NCI-H2029 treated with DMSO at 0.1 percent for 48 hours (cell line): ENCODE measurements at places on chromosomes 3 and 15.

- DNase-seq = no peak
Measured at GRCh38 chr15:65666257-65666656, 44.5 kb downstream of the SLC24A1 start.

GRCh38 chr15:89349206-89349558, 14.6 kb upstream of the POLG start:
- no peak for DNase-seq

DNA sequence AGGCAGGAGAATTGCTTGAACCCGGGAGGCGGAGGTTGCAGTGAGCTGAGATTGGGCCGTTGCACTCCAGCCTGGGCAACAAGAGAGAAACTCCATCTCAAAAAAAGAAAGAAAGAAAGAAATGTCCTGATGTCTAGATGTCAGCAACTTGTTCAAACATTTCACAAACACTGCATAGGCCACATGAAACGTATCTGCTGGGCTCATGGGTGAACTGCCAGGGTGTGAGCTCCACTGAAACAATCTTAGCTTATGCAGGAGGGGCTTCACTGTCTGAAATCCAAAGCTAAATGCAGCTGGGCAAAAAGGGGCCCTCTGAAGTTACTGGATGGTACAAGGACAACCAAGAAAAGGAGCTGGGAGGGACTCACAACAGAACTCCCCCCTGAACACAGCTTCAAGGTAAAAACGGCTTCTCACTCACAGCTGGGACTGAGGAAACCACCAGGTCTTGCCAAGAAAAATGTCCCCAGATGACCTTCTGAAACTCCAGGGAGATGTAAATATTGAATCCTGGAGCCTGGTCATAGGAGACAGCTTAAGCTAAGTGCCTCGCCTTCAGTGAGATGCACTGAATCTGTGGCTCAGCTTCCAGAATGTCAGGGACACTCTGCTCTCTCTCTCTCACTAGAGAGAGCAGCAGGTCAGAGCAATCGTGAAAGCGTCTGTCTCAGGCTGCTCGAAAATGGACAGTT, 31.9 kb downstream of the SEC61A1 start:
- DNase-seq = no peak

- no peak for DNase-seq
Measured at GRCh38 chr3:146160321-146160963, 542 bp downstream of the PLOD2 start.

DNA sequence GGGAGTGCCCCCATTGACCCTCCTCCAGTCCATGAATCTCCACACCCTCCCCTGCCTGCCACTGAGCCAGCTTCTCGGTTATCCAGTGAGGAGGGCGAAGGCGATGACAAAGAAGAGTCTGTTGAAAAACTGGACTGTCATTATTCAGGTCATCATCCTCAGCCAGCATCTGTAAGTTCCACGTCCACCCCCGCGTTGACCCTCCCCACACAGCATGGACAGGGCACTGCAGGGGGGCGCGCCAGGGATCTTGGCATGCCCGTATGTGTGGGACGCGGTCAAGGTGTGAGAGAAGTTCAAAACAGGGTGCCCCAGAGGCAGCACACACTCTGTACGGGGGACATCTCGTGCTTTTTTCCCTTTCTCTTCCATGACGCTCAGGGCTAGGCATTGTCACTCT, 33.1 kb downstream of the PSMD6 start:
- DNase-seq = no peak

GRCh38 chr15:65305150-65305758, 777 bp downstream of the RNU5B-1 start:
- no peak for DNase-seq

- DNase-seq = peak; percentile 39
Measured at GRCh38 chr15:29677871-29678461, 144.3 kb downstream of the TJP1 start.

DNA sequence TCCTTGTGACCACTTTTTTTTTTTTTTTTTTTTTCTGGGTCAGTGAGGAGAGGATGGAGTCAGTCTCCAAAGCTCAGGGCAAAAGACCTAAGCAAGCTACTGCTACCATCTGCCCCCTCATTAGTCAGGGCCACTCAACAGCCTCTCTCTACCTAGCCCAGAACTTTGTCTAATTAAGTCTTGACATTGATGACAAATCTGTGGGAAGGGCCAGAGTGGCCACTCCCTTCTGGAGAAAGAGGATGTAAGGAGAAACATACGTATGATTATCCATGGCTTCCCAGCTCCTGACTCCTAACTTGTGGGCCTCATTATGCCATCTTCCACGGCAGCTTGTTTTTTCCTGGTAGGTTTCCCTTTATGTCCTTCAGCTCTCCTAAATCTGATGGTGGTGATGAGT, 37.9 kb downstream of the NR1I2 start:
- DNase-seq = no peak

DNA sequence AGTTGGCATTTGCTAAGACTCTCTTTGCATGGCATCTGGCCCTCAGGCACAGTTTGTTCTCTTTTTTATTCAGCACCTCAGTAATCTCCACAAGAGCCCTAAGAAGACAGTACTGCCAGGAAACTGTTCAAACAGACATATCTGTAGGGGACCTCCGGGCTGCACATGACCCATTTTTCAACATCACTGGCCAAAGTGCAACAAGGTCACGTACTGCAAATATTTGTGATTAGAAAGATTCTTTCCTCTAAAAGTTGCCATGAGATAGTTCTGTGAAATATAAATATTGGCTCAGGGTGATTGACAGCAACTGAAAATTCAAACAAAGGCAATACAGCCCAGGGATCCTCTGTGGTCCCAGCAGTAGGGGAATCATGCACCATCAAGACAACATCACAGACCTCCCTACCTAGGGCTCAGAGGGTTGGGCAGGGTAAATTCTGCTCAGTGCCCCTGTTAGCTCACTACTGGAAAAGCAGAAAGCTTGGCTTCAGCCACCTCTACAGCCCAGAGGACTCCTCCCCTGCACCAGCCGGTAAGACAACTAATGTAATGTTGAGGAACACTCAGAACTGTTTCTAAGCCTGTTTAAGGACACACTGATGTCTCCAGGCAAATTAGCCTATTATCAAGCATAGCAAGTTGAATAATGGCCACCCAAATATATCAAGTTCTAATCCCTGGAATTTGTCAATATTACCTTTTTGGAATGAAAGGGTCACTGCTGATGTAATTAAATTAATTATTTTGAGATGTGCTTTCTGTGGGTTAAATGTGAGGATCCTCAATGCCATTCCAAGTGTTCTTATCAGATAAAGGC, 117.4 kb upstream of the LPP start:
- no peak for DNase-seq

GRCh38 chr3:48088056-48088748, 72.0 kb upstream of the MAP4 start:
- DNase-seq = peak; percentile 25

GRCh38 chr15:67082007-67082536, 16.7 kb downstream of the SMAD3 start:
- DNase-seq = no peak

DNA sequence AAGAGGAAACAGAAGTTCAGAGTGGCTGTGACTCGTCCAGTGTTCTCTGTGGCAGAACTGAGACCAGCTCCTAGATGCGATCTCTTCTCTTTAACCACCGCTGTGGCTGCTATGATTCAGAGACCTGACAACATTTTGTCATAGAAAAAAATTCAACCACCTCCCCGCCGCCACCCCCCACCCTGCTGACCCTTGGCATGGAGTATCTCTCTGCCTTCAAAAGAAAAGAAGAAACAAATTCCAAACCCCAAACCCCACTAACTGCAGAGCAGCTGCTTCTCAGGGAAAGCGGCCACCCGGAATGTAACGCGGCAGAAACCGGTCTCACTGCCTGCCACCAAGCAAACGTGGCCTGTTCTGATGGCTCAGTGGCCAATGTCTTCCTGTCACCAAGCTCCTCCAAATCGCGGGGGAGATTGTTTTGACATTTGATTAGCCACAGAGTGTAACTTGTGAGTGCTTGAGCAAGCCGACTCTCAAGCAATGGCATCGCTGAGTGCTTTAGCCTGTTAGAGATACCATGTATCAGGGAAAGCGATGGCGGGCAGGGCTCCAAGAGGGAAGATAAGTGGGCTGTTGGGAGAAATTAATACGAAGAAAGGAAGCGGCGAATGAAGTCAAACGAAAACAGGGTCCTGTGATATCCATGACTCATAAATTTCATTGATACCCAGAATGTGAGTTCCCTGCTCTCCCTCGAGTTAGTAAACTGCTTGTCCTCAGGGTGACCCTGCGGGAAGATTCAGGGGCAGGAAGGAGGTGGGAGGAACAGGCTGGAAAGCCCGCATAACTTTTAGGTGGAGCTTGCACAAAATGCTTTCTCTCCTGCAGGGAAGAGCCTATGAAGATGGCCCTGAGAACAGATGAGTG, 44.8 kb upstream of the TLE3 start:
- DNase-seq = no peak

GRCh38 chr3:112855883-112856282, 9.2 kb upstream of the CD200R1L start:
- DNase-seq = no peak

- no peak for DNase-seq
Measured at GRCh38 chr3:54970895-54971294, 43.0 kb upstream of the LRTM1 start.

GRCh38 chr3:126340943-126341754, 16.1 kb downstream of the KLF15 start:
- DNase-seq = no peak

DNA sequence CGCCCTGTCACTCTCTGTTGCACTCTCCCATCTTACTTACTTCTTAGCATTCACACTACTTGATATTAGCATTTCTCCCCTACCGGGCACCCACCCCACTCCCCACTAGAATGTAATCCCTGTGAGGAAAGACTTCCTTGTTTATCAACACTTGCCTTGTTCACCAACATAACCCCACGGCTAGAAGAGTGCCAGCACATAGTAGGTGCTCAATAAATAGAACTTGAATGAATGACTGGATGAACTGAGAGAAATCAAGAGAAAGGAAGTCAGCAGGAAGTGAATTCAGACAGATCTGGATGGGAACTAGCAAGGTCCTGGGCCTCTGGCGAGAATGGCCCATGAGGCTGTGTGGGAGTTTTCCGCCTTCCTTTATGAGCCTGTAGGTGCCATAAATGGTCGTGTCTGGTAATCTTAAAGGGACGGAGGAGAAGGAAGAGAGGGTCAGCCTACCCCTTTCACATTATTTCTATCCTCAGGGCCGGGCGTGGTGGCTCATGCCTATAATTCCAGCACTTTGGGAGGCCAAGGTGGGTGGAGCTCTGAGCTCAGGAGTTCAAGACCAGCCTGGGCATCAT, 42.4 kb upstream of the HERC1 start:
- no peak for DNase-seq

DNA sequence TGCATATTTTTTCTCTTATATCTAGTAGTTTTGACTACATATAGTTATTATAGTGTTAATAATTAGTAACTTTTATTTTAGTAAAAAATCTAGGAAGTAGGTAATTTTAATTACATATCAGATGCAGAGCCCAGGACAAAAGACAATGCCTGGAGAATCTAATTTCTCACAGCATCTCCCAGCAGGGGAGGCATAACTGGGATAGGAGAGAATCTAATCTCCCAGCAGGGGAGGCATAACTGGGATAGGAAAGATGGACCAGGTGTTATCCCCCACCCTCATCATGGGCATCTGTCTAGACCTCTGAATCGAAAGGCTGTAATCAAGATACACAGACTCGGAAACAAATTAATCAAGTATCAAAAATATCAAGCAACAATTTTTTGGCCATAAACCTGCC, 58.2 kb downstream of the OSTN start:
- no peak for DNase-seq

GRCh38 chr3:19543212-19543841, 390.7 kb downstream of the EFHB start:
- peak; percentile 62 for DNase-seq

GRCh38 chr3:170222647-170223541, 670 bp downstream of the PRKCI start:
- DNase-seq = no peak

DNA sequence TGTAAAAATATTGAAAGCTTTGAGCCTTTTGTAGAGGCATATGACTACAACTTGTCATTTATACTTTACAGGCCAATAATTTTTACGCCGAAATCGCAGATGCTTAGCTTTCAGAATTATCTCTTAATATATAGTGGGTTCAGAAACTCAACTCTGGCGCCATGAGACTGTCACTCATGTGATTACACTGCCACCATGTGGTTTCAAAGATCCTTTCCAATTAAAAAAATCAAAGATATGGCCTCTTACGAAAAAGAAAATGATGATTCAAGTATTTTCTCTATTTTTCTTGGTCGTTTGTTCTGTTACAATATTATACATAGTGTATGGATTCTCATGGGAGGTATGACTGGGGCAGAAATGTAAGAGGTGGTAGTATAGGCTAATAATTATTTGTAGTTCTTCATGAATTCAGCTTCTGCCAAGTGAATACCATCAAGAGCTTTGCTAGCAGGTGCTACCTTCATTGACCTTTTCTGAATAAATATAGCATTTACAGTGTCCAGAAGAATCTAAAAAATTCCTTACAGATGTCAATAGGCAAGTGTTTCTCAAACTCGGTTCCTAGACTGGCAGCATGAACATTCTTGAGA, 751.7 kb upstream of the GOLIM4 start:
- DNase-seq = peak; percentile 17

- DNase-seq = no peak
Measured at GRCh38 chr3:28198161-28198560, 43.3 kb upstream of the CMC1 start.

- DNase-seq = no peak
Measured at GRCh38 chr15:65405791-65406423, 16.8 kb downstream of the IGDCC4 start.

DNA sequence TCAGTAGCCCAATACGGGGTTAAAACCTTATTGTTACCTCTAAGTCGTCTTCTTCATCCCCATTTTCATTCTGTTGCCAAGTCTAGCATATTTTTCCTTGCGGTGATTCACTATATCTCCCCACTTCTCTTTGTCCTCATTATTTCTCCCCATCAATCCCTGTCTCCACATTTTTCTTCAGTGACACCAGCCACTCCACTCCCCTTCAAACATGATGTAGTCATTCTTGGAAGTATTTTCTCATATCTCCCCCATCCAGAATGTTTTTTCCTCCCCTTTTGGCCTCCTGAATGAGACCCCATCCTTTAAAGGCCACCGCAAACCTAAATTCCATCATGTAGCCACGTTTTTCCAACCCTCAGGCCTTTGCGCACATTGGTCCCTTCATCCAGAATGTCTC, 105.9 kb downstream of the TOP2B start:
- no peak for DNase-seq

- no peak for DNase-seq
Measured at GRCh38 chr3:78867409-78868372, 900.1 kb downstream of the ROBO1 start.

- no peak for DNase-seq
Measured at GRCh38 chr3:184677344-184678316, 34.2 kb downstream of the MAGEF1 start.

- no peak for DNase-seq
Measured at GRCh38 chr15:100248236-100248635, 93.5 kb downstream of the ADAMTS17 start.

GRCh38 chr3:141095546-141095937, 44.4 kb downstream of the SPSB4 start:
- no peak for DNase-seq

DNA sequence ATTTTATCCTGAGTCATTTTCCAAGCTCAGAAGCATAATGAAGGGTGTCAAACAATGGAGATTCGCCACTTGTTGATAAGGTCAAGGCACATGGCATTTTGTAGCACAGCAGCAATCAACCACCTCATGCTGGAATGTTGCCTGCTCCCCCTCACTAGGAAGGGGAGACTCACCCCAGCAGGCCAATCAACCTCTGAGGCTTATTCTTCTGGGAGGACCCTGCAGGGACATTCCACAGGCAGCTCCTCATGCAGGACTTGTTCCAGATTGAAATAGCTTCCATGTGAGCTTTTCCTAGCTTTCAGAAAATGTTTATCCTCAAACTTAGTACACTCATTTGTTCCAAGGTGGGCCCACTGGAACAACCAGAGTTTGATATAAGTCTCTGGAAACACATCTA, 77.6 kb downstream of the SSR3 start:
- no peak for DNase-seq
